ENCODE measurements at places on chromosomes 3 and 15. TPM values are rescaled to one million over a fixed set of nuclear protein-coding genes. Genes with fewer than 3 reads are reported as not detected.
A peak's percentile ranks its signal among the peaks of the same experiment; 100 is the strongest.

GRCh38 chr3:193872265-193872753 lies 263.6 kb upstream of the HES1 start:
- DNase-seq: peak; percentile 53

- no peak for DNase-seq
Observed at GRCh38 chr3:125611908-125612307, 16.6 kb upstream of the OSBPL11 start.

CLDN18 gene
- not detected for total RNA-seq

DUOXA2 gene
- not detected for total RNA-seq

Data from SJSA1 (cell line).